ENCODE measurements at places on chromosomes 4 and X. TPM values are rescaled to one million over a fixed set of nuclear protein-coding genes. Genes with fewer than 3 reads are reported as not detected.
A peak's percentile ranks its signal among the peaks of the same experiment; 100 is the strongest.

- DNase-seq: no peak
These were observed 23.5 kb downstream of the DRD5 start for GRCh38 chr4:9804918-9805317.

GRCh38 chr4:38868059-38868960 is 704 bp downstream of the FAM114A1 start:
- DNase-seq: peak; percentile 48

DNA sequence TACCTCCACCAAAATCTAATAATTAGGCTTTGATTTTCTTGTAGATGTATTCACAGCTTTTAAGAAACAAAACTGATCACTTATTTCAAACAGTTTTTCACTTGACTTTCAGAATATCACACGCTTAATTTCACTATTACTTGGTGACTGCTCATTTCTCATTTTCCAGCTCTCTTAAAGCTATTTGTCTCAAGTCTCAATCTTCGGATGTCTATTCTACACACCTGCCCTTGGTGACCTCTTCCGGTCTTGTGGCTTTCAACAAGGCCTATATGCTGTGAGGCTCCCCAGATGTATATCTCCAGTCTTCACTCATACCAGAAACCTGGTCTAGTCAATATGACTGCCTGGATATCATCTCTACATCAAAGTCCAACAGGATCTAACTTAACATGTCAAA is 34.9 kb upstream of the ANXA10 start:
- no peak for DNase-seq

GRCh38 chrX:150364347-150365050 is 1.4 kb downstream of the MAMLD1 start:
- peak; percentile 40 for DNase-seq

DNA sequence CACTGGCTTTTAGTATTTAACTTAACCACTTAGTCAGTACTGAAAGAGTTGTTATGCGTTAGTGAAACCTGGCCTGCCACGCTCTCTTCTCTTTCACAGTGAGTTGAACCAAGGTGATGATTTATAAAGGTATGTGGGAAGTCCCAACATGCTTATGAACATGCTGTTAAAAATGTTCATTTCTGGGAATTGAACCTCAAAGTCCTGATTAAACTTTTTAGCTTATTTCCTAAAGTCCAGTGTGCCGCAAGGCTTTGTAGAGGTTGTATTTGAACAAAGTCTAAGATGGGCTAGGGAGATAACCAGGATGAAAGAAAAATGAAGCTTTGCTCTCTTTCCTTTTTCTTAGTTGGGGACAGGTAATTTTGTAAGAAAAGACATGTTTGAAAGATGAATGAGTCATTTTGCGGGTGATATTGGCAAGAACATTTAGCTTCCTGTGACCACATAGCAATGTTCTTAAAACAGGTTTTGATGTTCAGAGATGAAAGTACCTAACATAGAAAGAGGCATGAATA is 270.3 kb downstream of the DTHD1 start:
- DNase-seq: no peak

GRCh38 chr4:7596918-7597606 is 162.3 kb upstream of the PSAPL1 start:
- DNase-seq: no peak

GRCh38 chrX:69024161-69024736 is 141.0 kb downstream of the PJA1 start:
- no peak for DNase-seq

- DNase-seq: no peak
These were observed 64.0 kb downstream of the SOX3 start for GRCh38 chrX:140440876-140441275.

GRCh38 chr4:176883108-176883550 is 90.4 kb upstream of the VEGFC start:
- no peak for DNase-seq

DNA sequence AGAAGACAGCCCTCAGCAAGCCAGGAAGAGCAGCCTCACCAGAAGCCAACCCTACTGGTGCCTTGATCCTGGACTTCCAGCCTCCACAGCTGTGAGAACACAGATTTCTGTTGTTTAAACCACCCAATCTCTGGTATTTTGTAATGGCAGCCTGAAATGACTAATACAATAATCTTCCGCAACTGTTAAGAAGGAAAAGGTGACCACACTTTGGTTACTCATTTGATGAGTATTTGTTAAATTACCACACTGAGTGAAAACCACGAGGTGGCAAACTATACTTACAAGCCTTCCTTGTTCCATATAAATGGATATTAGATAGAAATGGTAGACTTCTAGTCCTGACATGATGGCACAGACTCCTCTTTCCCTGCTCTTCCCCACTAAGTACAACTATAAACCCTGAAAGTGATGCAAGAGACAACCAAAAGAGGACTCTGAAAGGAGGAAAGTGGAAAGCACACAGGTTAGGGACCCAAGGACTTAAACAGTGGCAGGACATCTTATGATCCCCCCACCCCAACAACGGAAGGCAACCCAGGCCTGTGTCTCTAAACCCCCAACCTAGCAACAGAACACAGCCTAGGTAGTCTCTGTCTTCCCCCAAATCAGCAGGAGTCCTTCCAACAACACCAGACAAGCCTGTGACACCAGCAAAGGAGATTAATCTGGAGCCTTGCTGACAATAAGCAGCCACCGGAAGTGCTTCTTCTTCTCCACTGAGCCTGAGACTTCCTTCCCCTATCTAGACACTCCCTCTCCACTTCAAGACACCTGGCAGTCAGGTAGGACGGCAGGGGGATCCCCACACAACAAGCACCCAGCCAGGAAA is 12.3 kb downstream of the ZNF182 start:
- no peak for DNase-seq

GRCh38 chr4:154119317-154119716 is 330.4 kb upstream of the SFRP2 start:
- DNase-seq: no peak

- no peak for DNase-seq
These were observed 390.9 kb downstream of the TEX13C start for GRCh38 chrX:125710403-125711062.

- DNase-seq: no peak
These were observed 24.6 kb upstream of the CD40LG start for GRCh38 chrX:136623396-136623795.

GRCh38 chrX:135489542-135489941 is 30.9 kb upstream of the INTS6L start:
- DNase-seq: no peak

DNA sequence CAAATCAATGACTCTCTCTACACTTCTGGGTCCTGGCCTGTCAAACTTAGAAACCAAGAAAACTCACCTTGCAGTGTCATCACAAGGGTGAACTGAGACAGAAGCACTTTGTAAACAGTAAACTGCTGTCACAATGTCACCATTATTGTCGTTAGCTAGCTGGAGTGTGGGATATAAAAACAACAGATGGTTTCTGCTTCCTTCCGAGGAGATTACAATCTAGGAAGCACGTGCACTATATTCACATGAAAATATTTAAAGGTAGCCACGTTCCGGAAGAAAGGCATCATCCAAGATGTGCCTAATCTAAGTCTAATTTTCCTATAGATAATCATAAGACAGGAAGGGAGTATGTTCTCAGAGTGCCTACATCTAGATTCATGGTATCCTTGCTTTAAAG is 64.7 kb upstream of the ACSL1 start:
- DNase-seq: no peak

DNA sequence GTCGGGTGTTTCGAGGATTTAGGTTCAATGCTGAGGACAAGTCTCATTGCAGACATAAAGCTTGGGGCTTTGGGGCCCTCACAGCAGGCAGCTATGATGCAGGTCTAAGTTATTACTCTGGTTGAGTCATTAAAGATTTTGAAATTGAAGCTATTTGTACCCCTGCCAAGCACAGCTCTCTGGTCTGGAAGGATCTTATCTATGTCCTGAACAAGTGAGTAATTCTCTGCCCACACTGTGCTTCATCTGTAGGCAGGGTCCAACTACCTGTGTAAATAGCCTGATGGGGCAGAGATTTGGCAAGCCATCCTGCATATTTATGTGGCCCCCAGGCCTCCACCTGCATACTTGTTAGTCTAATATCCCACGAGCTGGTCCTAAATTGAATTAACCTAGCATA is 41.4 kb upstream of the MAGEA4 start:
- DNase-seq: no peak

- DNase-seq: no peak
These were observed 75.2 kb downstream of the JAKMIP1 start for GRCh38 chr4:6125103-6125651.

GRCh38 chrX:102155806-102156179 is at the start of gene BEX5:
TSS of gene BEX5 (minus strand) at chrX:102155977. CDS start at chrX:102154265, 1,712 bp downstream.
- DNase-seq: no peak

DNA sequence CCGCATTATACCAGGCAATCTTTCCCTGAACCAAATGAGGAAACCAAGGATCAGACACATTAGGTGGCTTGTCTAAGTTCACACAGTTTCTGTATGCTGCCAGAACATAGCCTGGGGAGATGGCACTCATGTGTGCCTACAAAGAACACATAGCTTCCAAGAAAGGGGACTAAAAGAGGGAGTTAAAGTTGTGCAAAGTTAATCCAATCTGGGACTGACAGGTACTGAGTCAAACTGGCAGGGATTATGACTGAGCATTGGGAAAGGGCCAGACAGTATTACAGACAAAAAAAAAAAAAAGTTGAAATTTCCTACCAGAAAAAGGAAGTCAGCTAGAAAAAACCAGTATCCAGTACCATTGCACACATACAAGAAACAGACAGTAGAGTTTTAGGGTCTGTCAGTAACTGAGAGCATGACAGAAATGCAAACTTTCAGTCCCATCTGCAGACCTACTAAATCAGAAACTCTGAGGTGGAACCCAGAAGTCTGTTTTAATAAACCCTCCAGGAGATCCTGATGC is 37.2 kb downstream of the ADAMTS3 start:
- DNase-seq: no peak

DNA sequence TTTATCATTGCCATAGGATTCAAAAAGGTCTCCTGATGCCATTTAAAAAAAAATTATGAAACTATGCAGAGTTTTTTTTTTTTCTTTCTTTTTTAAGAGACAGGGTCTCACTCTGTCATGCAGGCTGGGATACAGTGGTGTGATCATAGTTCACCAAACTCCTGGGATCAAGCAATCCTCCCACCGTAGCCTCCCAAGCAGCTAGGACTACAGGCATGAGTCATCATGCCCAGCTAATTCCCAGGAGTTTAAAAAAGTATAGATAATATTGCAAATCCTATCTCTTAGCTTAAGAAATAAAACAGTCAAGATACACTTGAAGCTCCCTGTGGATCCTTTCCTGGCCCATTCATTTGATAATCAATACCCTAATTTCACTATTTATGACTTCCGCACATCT is 58.6 kb upstream of the PRSS48 start:
- no peak for DNase-seq

DNA sequence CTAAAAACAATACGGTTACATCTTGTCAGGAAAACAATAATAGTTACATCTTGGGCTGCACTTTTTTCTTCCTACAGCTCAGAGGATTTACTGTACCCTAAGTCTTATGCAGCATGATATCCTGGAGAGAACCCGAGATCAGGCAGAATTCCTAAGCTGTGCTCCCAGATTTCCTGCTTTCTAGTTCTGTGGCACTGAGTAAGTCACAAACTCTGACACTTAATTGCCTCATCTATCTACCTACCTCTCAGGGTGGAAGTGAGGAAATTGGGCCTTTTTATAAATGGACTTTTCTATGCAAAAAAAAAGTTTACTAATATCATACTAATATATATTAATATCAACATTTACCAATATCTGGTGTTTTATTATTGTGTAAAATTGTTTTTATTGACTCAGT is 438.5 kb downstream of the INPP4B start:
- no peak for DNase-seq

GRCh38 chr4:48815483-48815882 is 15.4 kb upstream of the OCIAD1 start:
- no peak for DNase-seq

DNA sequence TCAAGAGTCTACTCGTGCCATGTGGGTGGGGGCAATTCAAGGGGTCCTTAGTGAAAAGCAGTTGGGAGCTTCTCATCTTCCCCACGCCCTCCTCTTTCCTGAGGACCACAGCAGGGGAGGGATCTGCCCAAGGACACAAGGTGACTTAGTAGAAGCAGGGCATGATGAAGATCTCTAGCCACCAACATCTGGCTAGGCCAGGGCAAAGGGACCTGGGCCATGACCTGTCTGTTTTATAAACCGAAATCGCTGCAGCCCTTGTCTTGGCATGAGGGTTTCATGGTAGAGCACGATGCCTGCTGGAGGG is 5.1 kb downstream of the G6PD start:
- no peak for DNase-seq

- DNase-seq: no peak
These were observed 204.9 kb downstream of the EVC2 start for GRCh38 chr4:5503336-5503936.

DNA sequence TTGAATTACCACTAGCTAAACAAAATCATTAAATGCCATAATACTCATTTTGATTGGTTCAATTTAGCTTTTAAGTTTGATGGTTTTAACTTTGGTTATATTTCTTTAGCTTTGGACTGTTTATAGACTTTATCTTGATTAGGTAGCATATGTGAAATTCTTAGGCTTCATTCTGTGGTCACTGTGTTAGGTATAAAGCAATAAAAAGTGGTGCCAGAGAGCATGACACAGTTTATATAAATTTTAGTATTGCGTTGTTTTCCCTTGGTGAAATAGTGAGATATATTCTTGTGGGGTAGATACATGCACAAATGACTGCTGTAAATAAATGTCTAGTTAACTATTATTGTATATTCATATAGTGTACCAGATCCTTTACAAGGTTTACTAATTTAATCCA is 474.2 kb upstream of the GRID2 start:
- DNase-seq: no peak

GRCh38 chrX:77917294-77917933 is 6.9 kb downstream of the ATP7A start:
- DNase-seq: no peak

GRCh38 chrX:39633293-39633692 is 464.5 kb downstream of the BCOR start:
- no peak for DNase-seq

- DNase-seq: no peak
These were observed 35.5 kb downstream of the NCAPG start for GRCh38 chr4:17846266-17846665.

DNA sequence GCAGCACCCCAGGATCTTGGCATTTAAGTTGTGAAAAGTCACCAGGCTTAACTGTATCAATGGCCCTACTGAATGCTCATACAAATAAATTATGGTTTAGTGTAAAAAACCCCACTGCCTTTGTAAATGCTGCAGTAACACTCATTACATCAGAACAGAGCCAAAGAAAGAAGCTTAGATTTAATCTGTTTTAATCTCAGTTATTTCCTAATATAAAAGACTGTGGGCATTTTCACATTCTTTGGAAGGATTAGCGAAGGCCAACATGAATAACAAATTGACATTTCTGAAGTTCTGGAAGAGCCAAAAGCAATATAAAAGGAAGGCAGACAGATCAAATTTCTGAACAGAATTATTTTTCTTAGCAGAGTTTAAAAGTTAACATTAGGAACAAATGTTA is 140.0 kb upstream of the HCCS start:
- DNase-seq: no peak

Gene CLOCK
- total RNA-seq: 19.4 TPM

Gene MSN
- total RNA-seq: 34.6 TPM

Gene SHOX
- total RNA-seq: not detected

Gene AFM
- total RNA-seq: 274 TPM

Gene HTATSF1
- total RNA-seq: 14.9 TPM

Gene RIBC1
- 0.25 TPM for total RNA-seq

Gene PNMA3
- total RNA-seq: 0.17 TPM

Gene RTL3
- not detected for total RNA-seq

Gene PAGE5
- total RNA-seq: not detected

Gene PRICKLE3
- total RNA-seq: 6.5 TPM

Gene RHOXF2B
- total RNA-seq: not detected

Gene BMPR1B
- total RNA-seq: 0.70 TPM

Gene TXLNG
- 6.0 TPM for total RNA-seq

Gene ARL9
- total RNA-seq: 0.08 TPM

Gene UNC5C
- 1.2 TPM for total RNA-seq

Gene SPP1
- 29.2 TPM for total RNA-seq

Data from liver (tissue), 10 donors.